ENCODE measurements at places on chromosomes 1 and 21.
A peak's percentile ranks its signal among the peaks of the same experiment; 100 is the strongest.

GRCh38 chr21:19908390-19908789, 1089.8 kb upstream of the NCAM2 start:
- DNase-seq, result no peak

- no peak for DNase-seq
Measured at GRCh38 chr1:10852018-10852417, 55.6 kb upstream of the CASZ1 start.

DNA sequence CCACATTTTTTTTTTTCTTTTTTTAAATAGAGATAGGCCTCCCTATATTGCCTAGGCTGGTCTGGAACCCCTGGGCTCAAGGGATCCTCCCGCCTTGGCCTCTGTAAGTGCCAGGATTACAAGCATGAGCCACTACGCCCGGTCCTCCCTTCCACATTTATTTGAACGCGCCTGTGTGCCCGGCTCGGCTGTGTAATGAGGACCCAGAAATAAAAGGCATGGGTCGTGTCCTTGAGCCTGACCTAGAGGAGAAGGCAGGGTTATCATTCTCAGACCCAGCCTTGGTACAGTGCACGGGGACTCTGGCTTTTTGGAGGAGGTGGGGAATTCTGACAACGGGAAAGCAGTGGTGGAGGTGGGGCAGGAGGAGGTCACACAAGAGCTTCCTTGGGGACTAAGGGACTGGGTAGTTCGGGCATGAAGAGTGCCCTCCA, 841 bp downstream of the CENPF start:
- DNase-seq, result peak; percentile 27

- DNase-seq, result no peak
Measured at GRCh38 chr1:107704911-107705310, 260.1 kb downstream of the VAV3 start.

DNA sequence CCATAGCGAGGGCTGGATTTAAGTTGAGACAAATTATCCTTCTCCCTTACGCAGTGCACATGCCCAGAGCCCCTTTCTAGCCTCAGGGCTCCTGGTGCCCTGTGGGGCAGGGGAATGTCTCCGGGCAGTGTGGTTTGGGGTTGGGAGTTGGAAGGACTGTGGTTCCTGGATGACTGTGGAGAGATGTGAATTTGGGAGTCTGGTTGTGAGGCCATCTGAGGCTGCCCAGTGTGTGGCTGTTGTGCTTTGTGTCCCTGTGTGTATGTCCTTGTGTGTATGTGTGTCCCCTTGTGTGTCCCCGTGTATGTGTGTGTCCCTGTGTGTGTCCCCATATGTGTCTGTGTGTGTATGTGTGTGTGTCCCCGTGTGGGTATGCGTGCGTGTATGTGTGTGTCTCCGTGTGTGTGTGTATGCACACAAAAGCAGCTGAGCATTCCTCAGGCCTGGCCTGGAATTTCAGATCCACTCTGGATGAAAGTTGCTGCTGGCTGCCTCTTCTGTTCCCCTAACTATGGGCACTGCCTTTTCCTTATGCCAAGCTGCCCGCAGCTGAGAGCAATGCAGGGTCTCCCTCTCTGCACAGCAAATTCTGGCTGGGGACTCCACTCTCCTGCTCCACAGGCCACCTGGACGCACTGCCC, 65.4 kb downstream of the UBIAD1 start:
- no peak for DNase-seq

DNA sequence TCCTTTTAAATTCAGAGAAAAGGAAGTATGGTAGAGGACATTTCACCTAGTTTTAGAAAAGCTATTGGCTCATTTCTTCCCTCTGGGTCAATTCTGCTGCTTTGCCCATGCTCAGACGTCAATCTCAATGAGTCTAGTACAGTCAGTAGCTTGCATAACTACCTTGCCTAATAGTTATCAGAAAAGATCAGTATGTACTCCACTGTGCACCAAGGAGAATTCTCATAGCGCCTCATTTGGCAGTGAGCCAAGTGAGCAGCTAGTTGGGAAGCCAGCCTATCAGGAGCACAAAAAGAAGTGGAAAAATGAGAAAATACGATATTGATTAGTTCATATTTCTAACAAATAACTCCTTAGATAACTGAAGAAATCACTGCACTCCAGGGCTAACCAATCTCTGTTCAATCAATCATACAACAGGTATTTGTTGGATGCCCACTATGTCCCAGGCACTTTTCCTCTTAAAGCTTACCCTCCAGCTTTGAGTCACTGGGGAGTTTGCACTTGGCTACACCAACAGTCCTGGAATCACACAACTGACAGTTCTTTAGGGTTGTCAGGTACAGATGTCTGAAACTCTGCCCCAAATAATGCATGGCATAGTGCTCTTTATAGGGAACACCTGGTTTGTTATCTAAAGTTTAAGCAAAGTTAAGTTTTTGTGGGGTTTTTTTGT, 50.2 kb downstream of the PRDX6 start:
- DNase-seq, result no peak

DNA sequence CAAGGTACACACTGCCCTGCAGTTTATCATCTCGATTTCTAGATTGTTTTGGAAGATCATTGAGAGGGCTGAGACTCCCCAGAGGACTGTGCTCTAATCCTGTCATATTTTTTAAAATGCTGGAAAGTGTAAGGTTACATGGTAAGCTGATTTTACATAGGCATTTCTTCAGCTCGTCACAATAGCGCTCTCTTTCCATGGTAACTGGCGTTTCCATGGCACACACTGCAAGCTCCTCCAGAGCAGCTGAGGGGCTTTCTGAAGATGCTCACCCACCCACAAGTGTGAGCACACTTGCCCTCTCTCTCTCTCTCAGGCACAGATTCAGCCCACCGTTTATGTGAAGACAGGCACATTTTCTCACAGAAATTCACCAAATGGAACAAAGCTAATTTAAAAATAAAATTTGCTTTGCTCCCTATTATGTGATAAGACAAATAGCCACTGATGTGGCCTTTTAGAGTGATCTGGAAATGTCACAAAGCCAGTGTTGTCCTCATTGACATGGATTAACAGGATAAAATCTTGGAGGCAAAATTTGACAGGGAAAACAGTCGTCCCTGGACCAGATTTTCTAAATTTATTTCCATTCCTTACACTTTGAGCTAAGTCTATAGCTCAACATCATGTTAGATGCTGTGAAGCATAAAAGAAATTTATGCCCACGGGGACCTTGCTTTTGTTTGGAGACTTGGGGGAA, 421.5 kb downstream of the RWDD3 start:
- DNase-seq, result no peak

- peak; percentile 71 for DNase-seq
Measured at GRCh38 chr21:45460611-45461368, 55.8 kb downstream of the COL18A1 start.

DNA sequence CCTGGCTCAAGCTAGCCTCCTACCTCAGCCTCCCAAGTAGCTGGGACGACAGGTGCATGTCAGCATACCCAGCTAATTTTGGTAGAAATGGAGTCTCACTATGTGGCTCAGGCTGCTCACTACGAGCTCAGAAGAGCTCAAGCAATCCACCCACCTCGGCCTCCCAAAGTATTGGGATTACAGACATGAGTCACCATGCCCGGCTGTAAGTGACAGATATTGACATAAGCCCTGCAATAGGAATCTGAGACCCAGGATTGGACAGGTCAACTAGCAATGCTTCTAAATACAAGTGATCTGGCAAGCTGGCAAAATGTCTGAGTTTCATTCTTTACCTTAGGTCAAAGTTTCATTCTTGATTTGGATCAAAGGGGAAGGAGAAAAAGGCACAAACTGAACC, 40.5 kb upstream of the H6PD start:
- no peak for DNase-seq

GRCh38 chr1:3413975-3414710, 40.3 kb upstream of the ARHGEF16 start:
- DNase-seq, result no peak

- DNase-seq, result no peak
Measured at GRCh38 chr1:204714861-204715511, 29.4 kb upstream of the LRRN2 start.

DNA sequence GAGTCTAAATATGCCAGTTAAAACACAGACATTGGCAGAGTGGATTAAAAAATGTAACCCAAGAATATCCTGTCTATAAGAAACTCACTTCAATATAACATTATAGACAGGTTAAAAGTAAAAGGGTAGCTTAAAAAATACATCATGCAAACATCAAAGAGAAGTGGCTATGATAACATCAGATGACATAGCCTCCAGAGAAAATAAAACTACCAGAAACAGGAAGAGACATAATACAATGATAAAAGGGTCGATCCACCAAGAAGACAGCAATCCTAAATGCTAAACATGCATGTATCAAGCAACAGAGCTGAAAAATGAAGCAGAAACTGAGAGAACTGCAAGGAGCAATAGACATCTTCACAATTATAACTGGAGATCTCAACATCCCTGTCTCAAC, 190.2 kb upstream of the NR5A2 start:
- no peak for DNase-seq

GRCh38 chr1:202229376-202229775, 35.8 kb downstream of the LGR6 start:
- DNase-seq, result no peak

DNA sequence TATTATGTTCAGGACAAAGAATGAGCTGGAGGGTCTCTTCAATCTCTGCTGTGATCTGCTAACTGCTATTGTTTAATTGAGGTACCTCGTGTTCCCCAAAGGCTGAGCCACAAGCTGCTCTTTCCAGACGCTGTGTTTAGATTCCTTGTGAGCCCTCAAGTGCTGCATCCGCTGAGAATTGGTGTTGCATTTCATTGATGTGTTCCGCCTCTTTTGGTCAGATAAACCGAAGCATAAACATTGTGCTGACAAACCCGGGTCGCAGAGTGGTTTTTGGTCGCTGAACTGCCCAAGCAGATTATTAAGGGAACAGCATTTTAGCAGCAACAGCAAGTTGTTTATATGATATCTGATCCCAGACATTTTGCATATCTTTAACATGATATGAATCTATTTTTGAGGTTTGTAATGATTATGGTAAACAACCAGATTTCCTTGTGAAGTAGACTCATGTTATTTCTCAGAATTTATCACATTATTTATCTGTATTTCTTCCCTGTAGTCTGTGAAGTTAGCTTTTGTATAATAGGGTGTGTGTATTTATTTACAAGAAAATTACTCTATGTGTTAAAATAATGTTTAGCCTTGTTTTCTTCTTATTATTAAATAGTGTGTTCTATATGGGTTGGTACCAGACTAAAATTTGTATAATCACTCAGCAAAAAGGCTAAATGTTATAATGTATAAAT, 217.2 kb upstream of the C1orf105 start:
- no peak for DNase-seq

- no peak for DNase-seq
Measured at GRCh38 chr1:9850442-9851162, 26.8 kb upstream of the CLSTN1 start.

GRCh38 chr1:50604580-50604979, 181.3 kb upstream of the DMRTA2 start:
- no peak for DNase-seq

GRCh38 chr1:96346719-96347118, 374.9 kb upstream of the PTBP2 start:
- DNase-seq, result no peak

- DNase-seq, result no peak
Measured at GRCh38 chr1:181548497-181548896, 65.2 kb downstream of the CACNA1E start.

- DNase-seq, result no peak
Measured at GRCh38 chr1:85818371-85818770, 110.1 kb upstream of the ZNHIT6 start.

DNA sequence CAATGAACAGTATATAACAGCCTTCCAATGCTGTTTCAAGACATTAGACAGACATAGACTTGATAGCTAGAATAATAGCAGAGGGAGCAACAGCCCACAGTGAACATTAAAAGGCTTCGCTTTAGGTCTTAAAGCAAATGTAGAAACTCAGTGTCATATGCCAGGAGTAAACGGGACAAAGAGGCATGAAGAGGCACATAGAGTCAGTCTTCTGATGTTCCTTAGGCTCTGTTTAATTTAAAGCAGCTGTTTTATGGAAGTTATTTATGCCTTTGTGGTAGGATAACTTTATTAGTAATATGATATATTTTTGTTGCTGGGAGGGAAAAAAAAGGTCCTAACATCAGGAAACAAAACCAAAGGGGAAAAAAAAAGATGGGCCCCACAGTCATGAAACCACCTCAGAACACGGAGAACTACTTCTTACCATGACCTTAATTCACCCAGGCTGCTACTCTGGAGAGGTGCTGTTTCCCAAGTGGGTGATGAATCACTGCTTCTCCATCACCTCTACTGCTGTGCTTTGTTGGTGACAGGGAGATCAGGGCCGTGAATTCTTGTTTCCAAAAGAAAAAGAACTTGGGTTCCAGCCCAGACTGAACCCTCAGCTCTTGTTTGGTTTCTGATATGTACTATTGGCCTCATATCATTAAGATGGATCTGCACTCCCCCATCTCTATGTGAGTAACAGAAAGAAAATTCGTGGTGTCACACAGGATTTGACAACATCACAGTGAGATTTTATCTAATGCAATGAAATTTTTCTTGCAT, 616.9 kb downstream of the KIF26B start:
- DNase-seq, result no peak

- no peak for DNase-seq
Measured at GRCh38 chr1:84997667-84998600, 1.0 kb upstream of the MCOLN2 start.

- DNase-seq, result peak; percentile 76
Measured at GRCh38 chr1:84913555-84913892, 20.5 kb upstream of the LPAR3 start.

DNA sequence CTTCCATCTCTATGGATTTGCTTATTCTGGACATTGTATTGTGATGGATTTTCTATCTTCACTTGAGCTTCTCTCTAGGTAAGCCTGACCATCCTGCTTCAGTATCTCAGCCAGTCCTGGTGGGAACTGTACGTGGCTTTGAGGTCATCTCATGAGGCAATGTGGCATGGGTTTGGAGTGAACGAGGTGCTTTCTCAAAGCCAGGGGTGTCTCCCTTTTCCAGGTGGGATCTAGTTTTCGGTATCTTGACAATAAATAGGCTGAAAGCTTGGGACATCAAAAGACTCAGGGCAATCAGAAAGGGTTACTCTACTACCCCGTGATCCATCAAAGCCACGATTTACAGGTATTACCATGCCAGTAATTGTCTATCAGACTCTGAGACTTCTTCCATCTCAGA, 40.8 kb downstream of the AZIN2 start:
- no peak for DNase-seq

GRCh38 chr1:46081206-46081605, 51.2 kb downstream of the PIK3R3 start:
- DNase-seq, result no peak

DNA sequence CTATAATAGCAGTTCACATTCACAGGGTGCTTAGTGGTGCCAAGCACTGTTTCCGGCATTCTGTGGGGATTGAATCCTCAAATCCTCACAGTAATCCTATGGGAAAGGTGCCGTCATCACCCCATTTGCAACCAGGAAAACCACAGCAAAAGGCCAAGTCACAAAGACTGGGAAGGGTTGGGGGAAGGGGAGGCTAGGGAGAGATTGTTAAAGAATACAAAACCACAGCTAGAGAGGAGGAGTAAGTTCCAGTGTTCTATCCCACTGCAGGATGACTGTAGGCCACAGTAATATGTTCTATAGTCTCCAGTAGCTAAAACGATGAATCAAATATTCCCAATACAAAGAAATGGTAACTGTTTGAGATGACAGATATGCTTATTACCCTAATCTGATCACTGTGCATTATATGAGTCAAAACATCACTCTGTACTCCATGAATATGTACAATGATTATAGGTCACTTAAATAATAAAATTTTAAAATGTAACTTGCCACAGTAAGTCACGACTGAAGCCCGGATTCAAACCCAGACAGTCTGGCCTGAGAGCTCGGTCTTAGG, 256.8 kb downstream of the TOMM20 start:
- DNase-seq, result no peak

Measured in ACHN (cell line).